ENCODE measurements at places on chromosomes 5 and 9.

DNA sequence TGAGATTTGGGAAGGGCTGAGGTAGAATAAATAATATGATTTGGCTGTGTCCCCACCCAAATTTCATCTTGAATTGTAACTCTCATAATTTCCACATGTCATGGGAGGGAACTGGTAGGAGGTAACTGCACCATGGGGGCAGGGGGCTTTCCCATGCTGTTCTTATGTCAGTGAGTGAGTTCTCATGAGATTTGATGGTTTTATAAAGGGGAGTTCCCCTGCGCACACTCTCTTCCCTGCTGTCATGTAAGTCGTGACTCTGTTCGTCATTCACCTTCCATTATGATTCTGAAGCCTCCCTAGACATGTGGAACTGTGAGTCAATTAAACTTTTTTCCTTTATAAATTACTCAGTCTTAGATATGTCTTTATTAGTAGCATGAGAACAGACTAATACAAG is 115.5 kb upstream of the STARD4 start:
- DNase-seq: no peak

- no peak for DNase-seq
Measured at GRCh38 chr5:156920861-156921431, 42.1 kb downstream of the TIMD4 start.

DNA sequence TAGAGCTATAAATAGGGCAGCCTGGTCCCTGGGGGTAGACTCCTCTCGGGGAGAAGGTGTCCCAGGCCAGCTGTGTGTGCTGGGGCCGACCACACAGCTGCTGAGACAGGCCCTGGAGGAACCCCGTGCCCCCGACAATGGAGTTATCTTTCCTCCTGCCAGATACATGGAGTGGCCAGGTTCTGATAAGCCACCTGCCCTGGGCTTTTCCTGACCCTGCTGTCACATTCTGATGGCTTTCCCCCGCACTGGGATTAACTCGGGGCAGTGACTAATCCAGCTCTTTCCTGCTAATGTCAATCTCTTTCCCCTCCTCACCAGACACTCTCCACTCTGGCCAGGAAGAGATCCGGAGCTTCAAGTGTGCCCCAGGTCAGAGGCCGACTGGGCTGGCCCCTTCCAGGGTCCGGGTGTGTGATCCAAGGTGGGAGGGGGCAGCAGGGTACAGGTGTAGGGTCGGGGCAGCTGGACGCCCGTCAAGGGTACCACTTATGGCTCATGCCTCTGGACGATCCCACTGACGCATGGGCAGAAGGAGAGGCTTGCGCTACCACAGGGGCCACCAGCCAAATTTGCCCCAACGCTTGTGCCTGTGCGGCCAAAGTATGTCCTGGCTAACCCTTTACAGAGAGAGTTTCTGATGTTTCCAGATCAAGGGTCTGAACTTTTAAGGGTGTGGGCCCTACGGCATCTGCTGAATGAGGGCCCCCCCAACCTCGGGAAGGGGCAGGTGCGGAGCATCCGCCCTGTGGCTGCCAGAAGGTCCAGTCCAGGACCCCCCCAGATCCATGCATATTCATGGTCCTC is 20.6 kb upstream of the COL5A1 start:
- DNase-seq: peak; percentile 39

- no peak for DNase-seq
Measured at GRCh38 chr9:89664896-89665329, 60.1 kb downstream of the GADD45G start.

DNA sequence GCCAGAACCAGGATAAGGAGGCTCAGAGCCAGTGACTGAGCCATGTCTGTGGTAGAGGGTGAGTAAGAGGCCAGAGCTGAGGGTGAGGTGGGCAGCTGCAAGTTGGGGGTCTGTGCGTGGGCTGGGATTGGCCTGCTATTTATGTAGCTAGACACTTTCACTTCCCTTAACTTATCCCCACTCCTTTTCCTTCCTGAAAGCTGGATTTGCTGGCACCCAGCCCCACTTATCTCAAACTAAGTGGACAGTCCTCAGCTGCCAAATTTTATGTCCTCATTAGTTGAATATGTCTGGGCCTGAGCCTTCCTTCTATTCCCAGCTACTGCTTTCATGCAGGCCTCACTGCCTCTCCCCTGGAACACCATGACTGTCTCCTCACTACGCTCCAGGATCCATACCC is at the start of gene CCL21:
Gene CCL21 (minus strand): TSS at position 114 of the 400 bp plus-strand sequence. CDS start 70 bp downstream, at position 44.
- no peak for DNase-seq

DNA sequence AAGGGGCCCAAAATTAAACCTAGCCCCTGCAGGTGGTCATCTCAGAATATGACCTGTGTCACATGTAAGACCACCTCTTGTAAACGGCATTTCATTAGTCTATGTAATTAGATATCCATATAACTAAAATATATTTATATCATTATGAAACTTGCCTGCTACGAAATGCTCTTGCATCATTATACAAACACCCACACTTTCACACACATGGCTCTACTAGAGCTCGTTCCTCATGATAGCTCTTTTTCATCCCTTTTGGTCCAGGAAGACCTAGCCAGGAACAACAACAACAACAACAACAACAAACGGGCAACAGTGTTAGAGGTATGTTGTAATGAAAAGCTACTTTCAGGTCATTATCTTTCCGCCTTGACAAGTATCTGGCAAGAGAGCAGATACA is 58.6 kb downstream of the LHFPL2 start:
- no peak for DNase-seq

- no peak for DNase-seq
Measured at GRCh38 chr5:83401775-83402174, 69.8 kb upstream of the VCAN start.

DNA sequence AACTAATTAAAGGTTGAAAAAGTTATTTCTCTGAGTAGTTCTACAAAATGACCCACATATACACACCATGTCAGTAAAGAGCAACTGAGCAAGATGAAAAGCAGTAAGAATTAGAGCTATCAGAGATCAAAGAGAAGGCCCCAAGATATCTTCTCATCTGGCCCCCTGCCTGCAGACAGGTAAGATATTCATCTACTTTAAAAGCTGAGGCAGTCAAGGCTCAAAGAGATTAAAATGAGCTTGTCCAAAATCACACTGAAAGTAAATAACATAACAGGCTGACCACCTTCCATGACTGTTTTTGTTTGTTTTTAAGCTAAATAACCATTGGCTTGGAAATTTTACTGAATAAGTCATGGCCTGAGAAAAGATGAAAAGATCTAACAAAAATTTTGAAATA is 266.2 kb downstream of the FBXL17 start:
- DNase-seq: no peak

DNA sequence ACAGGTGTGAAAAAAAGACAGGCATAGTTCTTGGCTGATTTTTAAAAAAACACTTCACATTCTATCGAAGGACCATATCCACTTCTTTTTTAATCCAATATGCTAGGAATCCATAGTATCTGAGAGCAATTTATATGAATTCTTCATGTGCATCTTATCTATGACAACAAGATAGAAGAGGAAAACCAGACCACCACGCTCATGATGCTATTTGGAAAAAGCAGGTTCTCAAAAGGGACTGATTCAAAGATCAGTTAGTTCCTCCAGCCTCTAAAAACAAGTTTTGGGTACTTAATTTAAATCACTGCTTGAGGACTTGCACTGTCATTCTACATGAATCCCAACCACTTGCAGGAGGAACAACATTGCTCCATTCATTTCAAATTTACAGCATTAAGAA is 6.3 kb downstream of the MEF2C start:
- DNase-seq: no peak

GRCh38 chr5:132053483-132053882 is 7.0 kb upstream of the IL3 start:
- DNase-seq: no peak

DNA sequence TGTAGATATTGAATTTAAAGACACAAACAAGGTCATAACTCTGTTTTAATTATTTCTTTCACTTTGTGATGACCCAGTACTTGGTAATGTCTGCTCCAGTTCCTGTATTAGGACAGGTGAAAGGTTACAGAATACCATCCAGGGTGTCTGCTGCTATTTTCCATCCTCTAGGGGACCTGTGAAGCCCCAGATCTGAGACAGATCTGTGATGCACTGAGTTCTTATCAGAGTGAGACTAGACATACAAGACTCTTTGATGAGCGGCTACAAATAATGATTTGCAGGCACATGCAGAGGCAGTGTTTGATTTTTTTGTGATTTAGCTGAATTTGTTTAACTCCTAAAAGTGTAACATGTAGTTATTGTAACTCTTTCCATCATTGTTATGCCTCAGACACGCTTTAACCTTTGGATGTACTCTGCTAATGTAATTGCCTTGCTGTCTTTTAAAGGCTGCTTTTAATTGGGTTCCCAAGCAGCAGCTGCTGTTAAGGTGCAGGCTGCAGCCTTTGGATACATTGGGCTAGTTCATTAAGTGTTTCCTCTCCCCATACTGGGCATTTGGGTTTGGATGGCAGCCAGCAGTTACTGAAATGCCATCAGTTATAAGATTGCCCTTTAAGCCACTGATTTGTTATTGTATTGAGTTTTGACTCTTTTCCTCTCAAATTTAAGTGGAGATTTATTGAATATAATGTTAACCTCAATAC is 63.3 kb downstream of the RASGRF2 start:
- DNase-seq: no peak

GRCh38 chr5:112276991-112277390 is 142.1 kb downstream of the EPB41L4A start:
- DNase-seq: no peak

GRCh38 chr5:54558362-54558761 is 40.8 kb downstream of the SNX18 start:
- no peak for DNase-seq

GRCh38 chr5:106443746-106444145 is 1227.0 kb downstream of the EFNA5 start:
- no peak for DNase-seq

- no peak for DNase-seq
Measured at GRCh38 chr5:1229822-1230221, 4.6 kb downstream of the SLC6A18 start.

- peak; percentile 3 for DNase-seq
Measured at GRCh38 chr5:34957857-34958690, 28.7 kb downstream of the DNAJC21 start.

DNA sequence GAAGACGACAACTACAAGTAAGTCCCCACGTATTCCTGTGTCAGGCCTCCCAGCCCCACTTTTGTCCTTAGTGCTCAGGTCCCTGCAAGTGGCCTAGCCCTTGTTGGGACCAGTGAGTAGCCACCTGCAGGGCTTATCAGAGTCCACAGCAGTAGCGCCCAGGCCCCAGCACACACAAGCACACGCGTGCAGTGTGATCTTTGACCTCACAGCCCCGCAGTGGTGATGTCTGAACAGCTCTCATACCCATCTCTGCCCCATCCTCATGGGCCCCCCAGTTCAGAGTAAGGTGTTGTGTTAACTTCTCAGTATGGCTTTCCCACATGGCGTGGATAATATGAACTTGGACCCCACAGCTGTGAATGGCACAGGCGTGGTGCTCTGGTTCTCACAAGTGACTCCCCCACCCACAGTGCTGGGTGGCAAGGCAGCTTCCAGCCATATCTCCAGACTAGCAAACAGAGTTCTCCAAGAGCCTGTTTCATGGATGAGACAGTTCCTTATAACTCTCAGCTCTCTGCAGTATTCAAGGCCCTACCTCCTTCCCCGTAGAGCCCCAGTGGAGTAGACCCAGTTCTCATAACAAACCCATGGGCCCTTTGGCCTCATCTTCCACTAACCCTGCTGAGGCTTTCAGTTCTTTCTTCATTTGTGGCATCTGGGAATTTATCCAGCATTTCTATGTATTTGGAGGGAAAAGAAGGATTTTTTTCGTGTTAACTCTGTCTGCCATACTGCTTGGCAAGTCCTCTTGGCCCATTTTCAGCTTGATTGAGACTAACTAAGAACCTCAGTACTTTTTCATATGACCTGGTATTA is 46.5 kb upstream of the ANGPTL2 start:
- peak; percentile 25 for DNase-seq

- peak; percentile 55 for DNase-seq
Measured at GRCh38 chr5:172123269-172123692, 64.7 kb downstream of the STK10 start.

DNA sequence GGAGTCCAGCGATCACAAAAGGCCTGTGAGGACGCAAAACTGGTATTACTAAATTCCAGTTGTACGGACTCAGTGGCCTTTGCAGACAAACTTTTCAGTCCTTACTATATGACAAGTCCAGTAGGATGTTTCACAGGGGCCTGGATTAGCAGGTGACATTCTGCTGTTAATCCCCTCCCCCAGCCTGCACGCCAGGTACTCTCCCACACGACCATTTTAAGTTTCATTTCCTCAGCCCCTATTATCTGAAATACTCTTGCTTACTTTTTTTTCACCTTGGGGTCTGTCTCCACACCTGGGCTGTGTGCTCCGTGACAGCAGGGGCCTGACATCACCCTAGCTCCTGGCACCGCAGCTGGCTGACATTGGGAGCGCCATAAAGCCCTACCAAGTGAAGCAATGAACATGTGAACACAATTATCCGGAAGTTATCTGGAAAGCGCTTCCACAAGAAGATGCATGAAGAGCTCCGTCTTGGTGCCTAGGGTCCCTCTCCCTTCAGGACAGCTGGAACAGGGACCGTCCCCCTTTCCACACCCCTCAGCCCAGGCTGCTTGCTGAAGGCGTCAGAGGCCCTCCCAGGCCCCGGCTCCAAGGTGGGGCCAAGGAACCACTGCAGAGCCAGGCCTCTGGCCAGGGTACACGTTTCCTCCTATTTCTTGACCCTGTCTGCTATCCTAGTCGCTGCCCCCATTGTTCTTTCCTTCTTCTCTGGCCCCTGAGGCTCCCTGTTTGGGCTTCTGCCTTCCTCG is 39.7 kb upstream of the ZNF622 start:
- DNase-seq: no peak

GRCh38 chr5:143716881-143717280 is 95.1 kb upstream of the HMHB1 start:
- no peak for DNase-seq

DNA sequence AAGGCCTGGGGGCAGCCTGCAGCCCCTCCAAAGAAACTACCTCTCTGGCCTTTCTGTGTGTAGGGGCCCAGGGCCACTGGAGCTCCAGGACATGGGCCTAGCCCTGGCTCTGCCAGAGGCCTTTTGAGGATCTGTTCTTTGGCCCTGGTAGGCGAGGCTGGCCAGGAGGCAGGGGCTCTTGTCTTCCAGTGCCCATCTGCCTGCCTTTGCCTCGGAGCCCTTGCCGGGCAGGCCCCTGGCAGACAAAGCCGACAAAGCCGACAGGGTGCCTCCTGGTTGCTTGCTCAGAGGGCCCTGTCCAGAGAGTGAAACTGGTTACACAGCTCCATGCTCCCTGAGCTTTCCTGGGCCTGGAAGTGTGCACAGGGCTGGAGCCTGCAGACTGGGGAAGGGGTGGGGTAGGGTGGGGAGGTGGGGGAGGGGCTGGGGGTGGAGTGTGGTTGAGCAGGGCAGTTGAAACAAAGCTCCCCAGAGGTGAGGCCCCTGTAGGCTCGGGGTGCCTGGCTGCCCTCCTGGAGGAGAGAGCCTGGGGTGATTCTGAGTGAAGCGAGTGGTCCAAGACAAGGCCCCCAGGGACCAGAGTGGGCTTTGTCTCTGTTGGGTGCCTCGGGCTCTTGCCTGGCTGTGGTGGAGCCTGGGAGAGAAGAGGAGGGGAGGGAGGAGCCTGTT is 29.3 kb downstream of the PTPA start:
- no peak for DNase-seq

DNA sequence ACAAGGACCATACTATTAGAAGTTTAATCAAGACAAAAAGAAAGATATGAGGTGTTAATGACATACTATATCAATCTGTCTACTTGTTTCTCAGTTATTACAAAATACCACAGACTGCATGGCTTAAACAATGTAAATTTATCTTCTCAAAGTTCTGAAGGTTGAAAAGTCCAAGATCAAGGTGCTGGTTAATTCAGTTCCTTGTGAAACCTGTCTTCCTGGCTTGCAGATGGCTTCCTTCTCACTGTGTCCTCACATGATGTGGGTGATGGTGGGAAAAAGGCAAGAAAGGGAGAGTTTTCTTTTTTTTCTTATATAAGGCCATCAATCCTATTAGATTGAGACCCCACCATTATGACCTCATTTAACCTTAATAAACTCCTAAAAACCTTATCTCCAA is 15.6 kb upstream of the SPINK14 start:
- no peak for DNase-seq

Data from SJSA1 (cell line).